Effector CD8-positive, alpha-beta T cell (primary cell): ENCODE measurements at places on chromosomes 5 and 9.
A peak's percentile ranks its signal among the peaks of the same experiment; 100 is the strongest.

- DNase-seq: no peak
Measured at GRCh38 chr5:78424665-78425064, 64.2 kb downstream of the SCAMP1 start.

DNA sequence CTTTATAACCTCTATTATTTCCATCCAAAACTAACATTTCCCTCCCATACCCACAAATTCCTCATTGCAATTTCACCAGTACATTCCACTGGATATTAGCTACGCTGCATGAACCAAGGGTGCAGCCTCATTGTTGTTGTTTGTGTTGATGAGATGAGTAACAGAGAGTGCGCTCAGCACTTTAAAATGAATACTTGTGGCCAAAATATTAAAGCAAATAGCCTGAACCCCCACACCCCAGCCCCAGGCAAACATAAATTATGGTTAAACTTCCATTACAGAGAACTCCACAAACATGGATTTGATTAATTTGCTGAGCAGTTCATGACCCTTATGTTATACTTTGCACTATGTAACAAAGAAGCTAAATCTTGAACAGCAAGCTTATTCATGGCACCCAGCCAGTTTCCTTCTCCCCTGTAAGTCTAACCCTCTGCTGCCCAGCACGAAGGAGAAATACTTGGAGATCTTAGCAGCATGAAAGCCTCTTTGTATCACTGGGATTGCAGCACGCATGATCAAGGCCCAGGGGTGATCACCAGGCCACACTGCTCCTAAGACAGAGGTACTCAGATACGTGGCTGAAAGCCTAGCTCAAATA is 205.0 kb downstream of the DOCK8 start:
- DNase-seq: no peak

DNA sequence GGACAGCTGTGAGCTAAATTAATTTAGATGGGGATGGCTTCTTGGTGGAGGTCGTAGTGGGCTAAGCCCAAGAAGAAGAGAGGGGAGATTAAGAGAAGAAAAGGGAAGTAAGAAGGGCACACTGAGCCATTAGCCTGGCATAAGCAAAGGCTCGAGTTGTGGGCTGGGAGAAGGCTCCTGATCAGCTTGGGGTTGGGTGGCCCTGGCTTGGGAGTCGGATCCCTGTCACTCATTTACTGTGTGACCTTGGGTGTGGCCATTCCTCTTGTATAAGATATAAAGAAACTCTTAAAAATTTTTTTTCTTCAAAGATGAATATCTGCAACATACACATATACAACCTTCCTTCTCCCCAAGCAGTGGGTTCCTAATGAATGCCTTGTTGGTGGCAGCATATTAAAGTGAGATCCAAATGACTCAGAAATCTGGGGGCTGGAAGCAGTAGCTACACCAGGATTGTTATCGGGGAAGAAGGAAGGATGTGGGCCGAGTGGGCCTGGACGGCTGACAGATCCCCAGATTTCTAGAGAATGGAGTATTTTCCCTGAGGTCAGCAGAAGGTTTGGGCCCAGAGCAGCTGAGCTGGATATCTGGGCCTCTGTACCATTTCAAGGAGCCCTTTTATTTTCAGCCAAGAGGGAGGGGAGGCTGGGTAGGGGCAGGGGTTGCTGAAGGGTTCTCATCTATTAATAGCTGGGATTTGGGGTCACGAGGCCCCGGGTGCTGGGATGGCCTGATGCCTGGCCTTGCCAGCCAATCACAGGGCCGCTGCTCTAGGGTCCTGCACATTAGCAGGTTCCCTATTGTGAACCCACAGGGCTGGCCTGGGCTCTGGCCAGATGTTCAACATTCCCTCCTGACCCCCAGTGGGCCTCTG is 52.1 kb downstream of the PPARGC1B start:
- DNase-seq: no peak

- no peak for DNase-seq
Measured at GRCh38 chr5:55481293-55481855, 53.4 kb downstream of the PLPP1 start.

DNA sequence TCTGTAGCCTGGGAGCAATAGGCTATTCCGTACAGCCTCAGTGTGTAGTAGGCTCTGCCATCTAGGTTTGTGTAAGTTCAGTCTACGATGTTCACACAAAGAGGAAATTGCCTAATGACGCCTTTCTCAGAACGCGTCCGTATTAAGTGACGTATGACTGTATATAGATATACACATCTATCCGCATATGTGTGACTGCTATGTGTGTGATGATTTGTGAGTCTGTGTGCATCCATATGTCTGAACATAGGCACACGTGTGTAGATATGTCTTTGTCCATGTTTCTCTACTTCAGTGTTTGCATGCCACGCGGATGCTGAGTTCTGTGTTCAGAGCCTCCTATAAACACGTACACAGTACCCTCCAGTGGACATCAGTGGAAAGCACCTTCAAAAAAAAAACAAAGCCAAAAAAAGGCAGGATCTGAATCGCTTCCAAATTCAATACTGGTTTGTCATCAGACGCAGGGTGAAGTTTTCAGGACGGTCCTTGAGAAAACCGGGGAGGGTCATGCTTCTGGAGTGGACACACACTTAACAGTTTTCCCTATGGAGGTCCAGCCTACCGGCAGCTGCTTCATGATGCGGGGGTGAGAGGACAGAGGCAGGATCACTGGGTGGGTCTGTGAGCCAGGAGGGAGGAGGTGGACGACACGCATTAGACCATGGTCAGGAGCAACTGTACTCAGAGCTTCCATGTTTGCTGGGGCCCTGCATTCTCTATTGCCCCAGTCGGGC is 29.5 kb upstream of the ALDH1B1 start:
- no peak for DNase-seq

DNA sequence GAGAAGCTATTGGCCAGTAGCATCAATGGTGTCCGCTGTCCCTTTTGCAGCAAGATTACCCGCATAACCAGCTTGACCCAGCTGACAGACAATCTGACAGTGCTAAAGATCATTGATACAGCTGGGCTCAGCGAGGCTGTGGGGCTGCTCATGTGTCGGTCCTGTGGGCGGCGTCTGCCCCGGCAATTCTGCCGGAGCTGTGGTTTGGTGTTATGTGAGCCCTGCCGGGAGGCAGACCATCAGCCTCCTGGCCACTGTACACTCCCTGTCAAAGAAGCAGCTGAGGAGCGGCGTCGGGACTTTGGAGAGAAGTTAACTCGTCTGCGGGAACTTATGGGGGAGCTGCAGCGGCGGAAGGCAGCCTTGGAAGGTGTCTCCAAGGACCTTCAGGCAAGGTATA is 10.8 kb downstream of the TRIM32 start:
- DNase-seq: no peak

DNA sequence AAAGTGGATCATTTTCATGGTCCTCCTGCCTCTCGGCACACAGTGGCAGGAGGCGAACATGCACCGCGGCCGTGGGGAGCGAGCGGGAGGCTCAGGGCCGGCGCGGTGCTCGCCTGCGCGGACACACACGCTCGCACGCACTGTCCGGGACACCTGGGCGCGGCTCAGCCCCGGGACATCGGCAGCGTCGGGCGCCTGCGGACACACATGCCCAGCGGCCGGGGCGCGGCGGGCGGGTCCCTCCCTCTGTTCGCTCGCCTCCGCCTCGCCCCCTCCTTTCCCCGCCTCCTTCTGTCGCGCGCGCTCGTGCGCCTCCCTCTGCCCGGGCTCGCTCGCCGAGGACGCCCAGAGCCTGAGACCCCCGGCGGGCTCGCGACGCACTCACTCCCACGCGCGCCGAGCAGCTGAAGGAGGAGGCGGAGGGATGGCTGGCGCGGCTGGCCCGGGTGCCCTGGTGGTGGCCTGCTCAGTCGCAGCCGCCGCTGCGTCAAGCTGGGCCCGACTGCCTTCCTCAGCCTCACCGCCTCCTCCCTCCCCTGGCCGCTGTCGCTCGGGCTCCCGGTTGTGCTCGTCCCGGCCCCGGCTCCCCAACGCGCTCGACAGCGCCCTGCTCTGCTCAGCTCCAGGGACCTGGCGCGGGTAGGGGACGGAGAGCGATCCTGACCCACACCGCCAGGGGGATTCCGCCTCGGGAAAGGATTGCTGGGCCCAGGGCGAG is at the start of gene FRMD3:
Gene FRMD3, minus strand, starts transcription at position 230 of the 718 bp plus-strand sequence. Its CDS starts 170 bp downstream, at position 60.
- no peak for DNase-seq

- no peak for DNase-seq
Measured at GRCh38 chr5:22390888-22391287, 462.3 kb downstream of the CDH12 start.

DNA sequence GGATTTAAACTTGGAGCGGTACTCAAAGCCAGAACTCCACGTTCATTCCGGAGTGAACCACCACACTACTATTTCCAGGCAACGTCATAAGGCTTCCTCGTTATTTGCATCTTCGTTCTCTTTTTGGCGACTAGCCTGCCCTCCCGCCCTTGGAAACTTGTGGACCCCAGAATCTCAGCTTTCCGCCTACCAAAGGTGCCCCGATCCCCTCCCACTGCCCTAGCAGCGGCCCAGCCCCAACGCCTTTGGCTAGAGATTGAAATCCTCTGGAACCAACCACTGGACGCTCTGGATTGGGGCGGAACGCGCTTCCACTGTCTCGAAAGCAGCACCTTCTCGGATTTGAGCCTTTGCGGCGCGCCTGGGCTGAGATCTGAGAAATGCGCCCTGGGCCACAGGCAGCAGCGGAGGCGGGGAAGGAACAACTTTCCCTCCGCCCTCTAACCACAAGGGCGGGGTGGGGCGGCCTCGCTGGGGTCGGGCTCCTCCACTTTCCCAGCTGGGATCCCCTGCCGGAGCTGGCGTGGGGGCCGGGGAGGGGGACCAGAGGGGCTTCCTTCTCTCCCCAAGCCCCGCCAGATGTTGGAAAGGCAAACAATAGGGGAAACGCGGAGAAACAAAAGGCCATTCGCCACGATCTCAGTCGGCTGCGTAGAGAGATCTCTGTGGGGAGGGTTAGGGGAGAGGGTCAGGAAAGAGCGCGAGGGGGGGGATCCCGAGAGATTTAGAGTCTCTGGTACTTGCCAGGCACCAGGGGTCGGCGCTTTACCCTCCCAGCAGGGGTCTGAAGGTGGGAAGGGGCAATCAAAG is 1.3 kb downstream of the MOB3B start:
- DNase-seq: peak; percentile 11

- no peak for DNase-seq
Measured at GRCh38 chr9:89632736-89633135, 27.9 kb downstream of the GADD45G start.

GRCh38 chr5:57642066-57642465 is 159.5 kb upstream of the ACTBL2 start:
- DNase-seq: no peak

GRCh38 chr9:38160613-38161215 is 91.7 kb upstream of the SHB start:
- DNase-seq: peak; percentile 35

DNA sequence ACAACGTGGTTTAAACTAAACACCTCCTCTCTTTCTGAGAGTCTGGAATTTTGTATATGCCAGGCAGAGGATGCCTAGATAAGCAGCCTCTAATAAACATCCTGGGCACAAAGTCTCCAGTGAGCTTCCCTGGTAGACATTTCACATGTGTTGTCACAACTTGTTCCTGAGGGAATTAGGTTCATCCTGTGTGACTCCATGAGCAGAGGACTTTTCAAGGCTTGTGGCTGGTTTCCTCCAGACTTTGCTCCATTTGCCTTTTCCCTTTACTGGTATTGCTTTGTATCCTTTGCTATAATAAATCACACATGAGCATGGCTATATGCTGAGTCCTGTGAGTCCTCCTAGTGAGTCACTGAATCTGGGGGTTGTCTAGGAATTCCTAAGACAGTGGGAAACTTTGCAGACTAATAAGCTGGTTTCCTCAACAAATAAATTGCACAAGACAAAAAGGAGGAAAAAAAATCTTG is 77.4 kb downstream of the NR2F1-AS1 start:
- no peak for DNase-seq

DNA sequence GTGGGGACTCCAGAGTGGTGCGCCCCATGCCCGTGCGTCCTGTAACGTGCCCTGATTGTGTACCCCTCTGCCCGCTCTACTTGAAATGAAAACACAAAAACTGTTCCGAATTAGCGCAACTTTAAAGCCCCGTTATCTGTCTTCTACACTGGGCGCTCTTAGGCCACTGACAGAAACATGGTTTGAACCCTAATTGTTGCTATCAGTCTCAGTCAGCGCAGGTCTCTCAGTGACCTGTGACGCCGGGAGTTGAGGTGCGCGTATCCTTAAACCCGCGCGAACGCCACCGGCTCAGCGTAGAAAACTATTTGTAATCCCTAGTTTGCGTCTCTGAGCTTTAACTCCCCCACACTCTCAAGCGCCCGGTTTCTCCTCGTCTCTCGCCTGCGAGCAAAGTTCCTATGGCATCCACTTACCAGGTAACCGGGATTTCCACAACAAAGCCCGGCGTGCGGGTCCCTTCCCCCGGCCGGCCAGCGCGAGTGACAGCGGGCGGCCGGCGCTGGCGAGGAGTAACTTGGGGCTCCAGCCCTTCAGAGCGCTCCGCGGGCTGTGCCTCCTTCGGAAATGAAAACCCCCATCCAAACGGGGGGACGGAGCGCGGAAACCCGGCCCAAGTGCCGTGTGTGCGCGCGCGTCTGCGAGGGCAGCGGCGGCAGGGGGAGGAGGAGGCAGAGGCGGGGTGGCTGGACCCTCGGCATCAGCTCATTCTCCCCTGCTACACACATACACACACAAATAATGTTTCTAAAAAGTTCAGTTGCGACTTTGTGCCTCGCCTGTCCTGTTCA is 668 bp downstream of the GLIS3 start:
- no peak for DNase-seq

- no peak for DNase-seq
Measured at GRCh38 chr9:81562231-81563019, 126.9 kb downstream of the TLE1 start.

DNA sequence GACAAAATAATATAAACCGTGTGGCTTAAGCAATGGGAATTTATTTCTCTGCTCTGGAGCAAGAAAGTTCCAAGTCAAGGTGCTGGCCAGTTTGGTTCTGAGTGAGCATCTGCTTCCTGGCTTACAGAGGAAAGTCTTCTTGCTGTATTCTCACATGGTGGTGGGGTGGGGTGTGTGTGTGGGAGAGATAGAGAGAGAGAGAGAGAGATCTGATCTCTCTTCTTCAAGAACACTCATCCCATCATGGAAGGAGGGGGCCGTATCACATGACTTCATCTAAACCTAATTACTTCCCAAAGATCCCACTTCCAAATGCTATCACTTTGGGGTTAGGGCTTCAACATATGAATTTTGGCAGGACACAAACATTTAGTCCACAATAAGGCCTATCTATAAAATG is 91.2 kb downstream of the PRR16 start:
- DNase-seq: no peak

DNA sequence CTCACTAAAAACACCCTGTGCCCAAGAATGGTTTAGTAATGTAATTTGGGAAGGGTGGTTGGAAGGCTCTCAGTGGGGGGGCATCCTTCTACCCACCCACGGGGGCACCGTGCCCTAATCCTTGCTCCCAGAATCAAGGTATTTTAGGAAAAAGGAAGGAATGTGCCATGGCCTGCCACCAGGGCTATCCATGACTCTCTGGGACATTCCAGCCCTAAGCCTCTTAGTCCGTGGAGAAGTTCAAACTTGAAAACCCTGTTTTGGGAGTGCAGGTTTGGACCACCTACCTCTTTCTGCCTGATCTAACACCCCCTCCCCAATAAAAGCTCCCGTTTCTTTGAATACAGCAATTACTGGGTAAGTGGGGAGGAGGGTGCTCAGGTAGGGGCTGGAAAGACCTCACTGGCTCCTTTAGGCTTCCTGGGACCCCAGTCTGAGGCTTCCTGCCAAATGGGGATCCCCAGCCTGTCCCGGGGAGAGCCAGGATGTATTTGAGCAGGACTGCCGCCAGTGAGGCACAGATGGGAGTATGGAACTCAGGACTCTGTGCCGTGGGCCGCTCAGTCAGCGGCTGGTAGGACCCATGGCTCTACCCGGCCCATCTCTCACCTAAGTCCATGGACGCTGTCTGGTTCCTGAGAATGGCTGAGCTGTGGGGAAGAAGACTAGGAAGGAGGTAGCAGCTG is 3.6 kb upstream of the PITX1 start:
- no peak for DNase-seq
